ENCODE measurements at places on chromosomes 1 and 21. TPM values are rescaled to one million over a fixed set of nuclear protein-coding genes. Genes with fewer than 3 reads are reported as not detected.

DNA sequence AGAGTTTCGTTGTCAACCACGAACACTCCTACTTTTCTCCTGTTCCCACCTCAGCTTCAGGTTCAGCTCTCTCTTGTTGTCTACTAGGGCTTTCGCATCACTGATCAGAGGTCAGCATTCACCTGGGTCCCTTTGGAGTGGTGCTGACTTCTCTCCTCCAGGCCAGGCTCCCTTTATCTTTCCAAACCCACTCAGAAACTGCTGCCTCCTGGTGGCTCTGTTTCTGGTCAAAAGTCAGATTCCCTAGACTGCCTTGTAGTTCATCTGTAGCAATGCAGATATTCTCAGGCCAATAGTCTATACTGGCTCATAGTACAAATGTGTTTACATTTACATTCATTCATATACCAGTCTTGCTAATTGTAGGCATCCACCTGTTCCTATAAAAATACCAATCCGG lies 6.4 kb upstream of the ERI3 start:
- no peak for DNase-seq

- DNase-seq: no peak
Measured at GRCh38 chr1:51605961-51606723, 10.8 kb upstream of the OSBPL9 start.

Gene FAM151A
- total RNA-seq: not detected

DNA sequence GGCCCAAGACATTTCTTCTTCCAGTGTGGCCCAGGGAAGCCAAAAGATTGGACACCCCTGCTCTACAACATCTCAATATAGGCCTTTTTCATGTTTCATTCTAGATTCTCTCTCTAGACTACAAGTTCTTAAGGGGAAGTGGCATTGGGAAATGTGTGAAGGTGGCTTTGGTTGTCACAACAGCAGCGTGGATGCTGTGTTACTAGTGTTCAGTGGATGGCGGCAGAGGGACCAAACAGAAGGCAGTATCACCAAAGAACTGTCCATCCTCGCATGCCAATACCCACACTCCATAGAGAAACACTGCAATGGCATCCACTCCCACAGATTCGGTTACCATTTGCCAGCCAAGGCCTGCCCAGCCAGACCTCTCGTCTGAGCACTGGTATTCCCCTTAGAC lies 24.3 kb upstream of the IFNAR2 start:
- no peak for DNase-seq

GRCh38 chr1:19735440-19736127 lies 64.1 kb downstream of the TMCO4 start:
- no peak for DNase-seq

- DNase-seq: no peak
Measured at GRCh38 chr21:41357546-41357945, 4.3 kb upstream of the MX2 start.

GRCh38 chr1:150192012-150192411 lies 42.3 kb downstream of the PLEKHO1 start:
- DNase-seq: peak; percentile 79
